ENCODE measurements at places on chromosomes 3 and 15.

- DNase-seq, result no peak
Observed at GRCh38 chr15:38005953-38006808, 71.7 kb downstream of the TMCO5A start.

DNA sequence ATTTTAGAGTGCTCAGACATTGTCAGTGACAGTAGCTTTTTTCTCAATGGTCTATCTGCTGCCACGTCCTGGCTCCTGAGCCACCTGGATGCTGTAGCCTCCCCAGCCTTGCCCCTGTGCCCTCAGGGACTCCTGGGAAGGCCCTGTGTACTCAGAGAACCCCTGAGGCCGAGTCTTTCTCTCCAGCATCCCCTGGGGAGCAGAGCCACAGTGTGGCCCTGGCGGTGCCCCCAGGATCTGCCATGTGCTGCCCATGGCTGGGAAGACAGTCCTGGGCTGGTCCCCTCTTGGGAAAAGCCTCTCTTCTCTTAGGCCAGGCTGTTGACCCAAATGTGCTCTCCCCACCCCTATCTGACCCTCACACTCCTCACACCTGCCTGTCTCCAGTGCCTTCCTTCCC is 5.0 kb downstream of the MYD88 start:
- DNase-seq, result no peak

DNA sequence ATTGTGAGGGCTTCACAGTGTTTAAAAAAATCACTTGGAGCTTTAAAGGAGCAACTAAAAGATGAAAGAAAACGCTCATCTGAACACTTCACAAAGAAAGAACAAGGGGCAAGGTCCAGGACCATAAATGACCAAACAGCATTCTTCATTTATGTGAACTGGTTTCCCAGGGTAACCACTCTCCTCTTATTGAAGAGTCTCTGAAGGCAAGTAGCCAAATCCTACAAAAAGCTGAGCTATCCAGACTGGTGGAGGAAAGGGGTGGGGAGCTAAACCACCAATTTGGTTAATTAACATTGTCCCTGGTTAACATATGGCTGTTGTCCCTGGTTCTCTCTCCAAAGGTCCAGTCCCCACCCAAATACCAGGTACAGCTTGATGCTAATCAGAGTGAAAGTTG is 58.1 kb downstream of the OSBPL10 start:
- no peak for DNase-seq

- no peak for DNase-seq
Observed at GRCh38 chr3:60542995-60543394, 708.3 kb downstream of the FHIT start.

DNA sequence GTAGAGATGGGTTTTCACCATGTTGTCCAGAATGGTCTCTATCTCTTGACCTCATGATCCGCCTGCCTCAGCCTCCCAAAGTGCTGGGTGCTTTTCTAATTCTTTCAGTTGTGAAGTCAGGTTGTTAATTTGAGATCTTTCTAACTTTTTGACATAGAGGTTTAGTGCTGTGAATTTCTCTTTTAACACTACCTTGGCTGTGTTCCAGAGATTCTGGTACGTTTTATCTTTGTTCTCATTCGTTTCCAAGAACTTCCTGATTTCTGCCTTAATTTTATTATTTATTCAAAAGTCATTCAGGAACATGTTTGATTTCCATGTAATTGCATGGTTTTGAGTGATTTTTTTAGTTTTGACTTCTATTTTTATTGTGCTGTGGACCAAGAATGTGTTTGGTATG is 63.5 kb upstream of the CCDC54 start:
- no peak for DNase-seq

- DNase-seq, result peak; percentile 16
Observed at GRCh38 chr15:96334017-96334704, 3.7 kb downstream of the NR2F2 start.

DNA sequence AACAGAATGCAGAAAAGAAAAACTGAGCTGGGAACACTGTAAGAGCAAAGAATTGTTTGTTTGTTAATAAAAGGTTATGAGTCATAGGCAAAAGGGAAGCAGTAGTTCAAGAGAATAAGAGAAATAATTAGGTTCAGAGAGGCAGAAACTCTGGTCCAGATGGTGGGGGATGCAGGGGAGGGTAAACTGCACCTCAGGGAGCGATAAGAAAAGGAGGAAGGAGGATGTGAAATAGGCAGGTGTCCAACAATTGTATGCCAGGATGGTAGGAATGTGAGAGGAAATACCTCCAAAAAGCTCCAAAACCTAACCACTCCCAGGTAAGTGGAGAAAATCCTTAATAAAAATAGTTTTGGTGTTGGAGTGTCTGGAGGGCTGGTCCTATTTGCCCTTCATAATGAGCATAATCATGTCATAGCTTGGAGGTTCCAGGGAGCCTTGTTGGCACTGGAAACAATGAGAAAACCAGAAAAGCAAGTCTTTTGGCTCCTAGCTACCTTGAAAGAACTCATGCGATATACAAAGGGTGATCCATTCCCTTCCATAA is 405.4 kb upstream of the TBL1XR1 start:
- DNase-seq, result no peak

- DNase-seq, result no peak
Observed at GRCh38 chr15:85071061-85071460, 89.4 kb downstream of the PDE8A start.

DNA sequence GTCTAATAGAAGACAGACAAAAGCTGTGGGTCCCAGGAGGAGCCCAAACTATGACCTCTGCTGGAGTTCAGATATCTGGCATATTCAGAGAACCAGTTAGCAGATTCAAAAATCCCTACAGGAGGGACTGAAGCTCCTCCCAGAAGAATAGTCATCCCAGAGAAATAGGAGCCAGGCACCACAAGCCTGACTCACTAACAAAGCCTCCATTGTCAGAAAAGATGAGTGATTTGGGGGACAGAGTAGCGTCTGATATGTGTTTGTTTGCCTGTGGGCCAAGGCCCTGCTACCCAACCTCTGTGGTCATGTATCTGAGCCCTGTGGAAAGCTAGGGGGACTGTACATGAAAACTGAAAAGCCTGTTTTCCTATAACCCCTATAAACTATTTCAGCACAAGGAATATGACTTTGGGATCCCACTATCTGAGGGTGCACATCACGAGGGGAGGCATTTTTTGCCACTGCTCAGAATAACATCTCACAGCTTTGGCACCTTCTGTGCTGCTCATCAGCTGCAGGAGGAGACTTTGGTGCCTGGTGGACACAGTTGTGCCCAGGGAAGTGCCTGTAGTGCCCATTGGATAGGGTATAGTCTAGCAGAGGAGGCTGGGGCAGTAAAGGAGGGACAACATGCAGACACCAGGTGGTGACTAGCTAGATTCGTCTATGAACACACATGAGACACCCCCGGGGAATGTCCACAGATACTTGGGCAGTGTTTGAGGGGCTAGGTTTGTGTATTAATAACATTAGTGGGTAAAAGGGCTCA is 9.7 kb upstream of the LARP6 start:
- DNase-seq, result peak; percentile 85

All from EL (cell line).